Non-pigmented ciliary epithelial cell (primary cell): ENCODE measurements at places on chromosomes 5 and 9.
A peak's percentile ranks its signal among the peaks of the same experiment; 100 is the strongest.

GRCh38 chr9:137139468-137140150 is 655 bp downstream of the GRIN1 start:
- no peak for DNase-seq

GRCh38 chr9:16825971-16826625 is 44.4 kb downstream of the BNC2 start:
- DNase-seq = peak; percentile 93

DNA sequence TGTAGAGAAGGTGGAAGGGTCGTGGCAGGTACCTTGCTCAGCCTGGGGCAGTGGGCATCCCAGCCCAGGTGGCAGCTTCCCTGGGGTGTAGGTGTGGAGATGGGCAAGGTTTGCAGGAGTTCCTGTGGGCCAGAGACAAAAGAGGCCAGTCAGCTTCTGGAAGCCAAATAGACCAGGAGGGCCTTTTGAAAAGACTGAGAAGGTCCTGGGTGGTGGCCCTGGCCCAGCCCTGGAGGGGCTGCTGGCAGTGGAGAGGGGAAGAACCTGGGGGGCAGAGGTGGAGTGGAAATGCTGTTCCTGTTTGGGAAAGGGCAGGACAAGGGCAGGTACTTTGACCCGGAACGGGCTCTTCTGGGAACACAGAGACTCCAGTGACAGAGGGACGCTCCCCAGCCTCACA is 7.0 kb upstream of the IL3 start:
- DNase-seq = no peak

DNA sequence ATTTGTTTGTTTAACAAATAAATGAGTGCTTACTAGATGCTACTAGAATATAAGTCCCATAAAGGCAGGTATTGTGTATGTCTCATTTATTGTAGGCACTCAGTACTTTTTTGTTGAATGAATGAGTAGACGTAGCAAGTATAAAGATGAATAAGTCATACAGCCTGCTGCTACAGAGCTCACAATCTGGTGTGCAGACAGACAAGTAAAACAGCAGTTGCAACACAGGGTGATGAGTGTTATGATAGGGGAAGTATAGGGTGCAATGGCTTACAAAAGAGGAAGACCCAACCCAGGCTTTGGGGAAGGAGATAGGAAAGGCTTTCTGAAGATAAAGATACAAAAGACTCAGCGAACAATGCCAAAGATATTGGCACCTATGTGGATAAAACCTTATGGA is 47.7 kb downstream of the SH3RF2 start:
- DNase-seq = no peak

GRCh38 chr5:67243349-67243748 is 46.8 kb upstream of the CD180 start:
- no peak for DNase-seq

GRCh38 chr5:173774271-173774761 is 113.8 kb upstream of the CPEB4 start:
- no peak for DNase-seq
